ENCODE measurements at places on chromosomes 7 and 10. TPM values are rescaled to one million over a fixed set of nuclear protein-coding genes. Genes with fewer than 3 reads are reported as not detected.

DNA sequence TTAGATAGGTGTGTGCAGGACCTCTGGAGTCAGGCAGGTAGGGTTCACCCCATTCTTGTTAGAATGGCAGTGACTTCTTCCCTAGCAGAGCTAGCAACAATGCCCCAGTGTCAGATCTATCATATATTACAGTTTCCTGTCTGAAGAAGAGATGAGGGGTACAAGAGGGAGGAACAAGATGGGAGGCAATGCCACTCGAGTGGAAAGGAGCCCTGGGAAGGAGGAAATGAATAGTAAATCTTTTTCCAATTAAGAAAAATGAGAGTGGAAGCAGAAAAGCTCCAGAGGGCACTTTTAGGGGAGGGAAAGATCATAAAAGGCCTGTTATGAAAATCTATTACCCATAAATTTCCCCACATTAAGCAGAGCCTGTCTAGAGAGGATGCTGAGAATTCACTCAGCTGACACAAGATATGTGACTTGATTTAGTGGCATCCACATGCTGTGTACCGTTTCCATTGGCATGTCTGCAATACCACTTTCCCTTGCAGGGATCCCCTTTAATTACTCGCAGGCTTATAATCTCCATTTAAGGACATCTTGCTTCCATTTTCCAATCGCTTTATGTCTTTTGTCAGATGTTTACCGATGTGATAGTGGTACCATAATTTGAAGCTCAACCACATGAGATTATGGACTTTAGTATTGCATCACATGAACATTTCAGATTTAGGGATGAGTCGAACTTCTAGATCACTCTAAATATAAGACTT is 70.0 kb upstream of the AGBL3 start:
- H3K27ac ChIP-seq, result no peak overlapping the region
- DNase-seq, result no peak
- peaks cover 17% of the 10 kb centered on the region for H3K4me1 ChIP-seq
- H3K4me3 ChIP-seq, result no peak overlapping the region
- no peaks in the 10 kb centered on the region for H3K27me3 ChIP-seq

SUN3 gene
- not detected for total RNA-seq

ETV1 gene
- total RNA-seq, result 0.05 TPM

GRCh38 chr7:134477954-134478353 is 19.1 kb upstream of the AKR1B1 start:
- peaks cover 2% of the 10 kb centered on the region for H3K27me3 ChIP-seq
- no peak for DNase-seq
- no peak overlapping the region for H3K27ac ChIP-seq
- no peaks in the 10 kb centered on the region for H3K36me3 ChIP-seq

DNA sequence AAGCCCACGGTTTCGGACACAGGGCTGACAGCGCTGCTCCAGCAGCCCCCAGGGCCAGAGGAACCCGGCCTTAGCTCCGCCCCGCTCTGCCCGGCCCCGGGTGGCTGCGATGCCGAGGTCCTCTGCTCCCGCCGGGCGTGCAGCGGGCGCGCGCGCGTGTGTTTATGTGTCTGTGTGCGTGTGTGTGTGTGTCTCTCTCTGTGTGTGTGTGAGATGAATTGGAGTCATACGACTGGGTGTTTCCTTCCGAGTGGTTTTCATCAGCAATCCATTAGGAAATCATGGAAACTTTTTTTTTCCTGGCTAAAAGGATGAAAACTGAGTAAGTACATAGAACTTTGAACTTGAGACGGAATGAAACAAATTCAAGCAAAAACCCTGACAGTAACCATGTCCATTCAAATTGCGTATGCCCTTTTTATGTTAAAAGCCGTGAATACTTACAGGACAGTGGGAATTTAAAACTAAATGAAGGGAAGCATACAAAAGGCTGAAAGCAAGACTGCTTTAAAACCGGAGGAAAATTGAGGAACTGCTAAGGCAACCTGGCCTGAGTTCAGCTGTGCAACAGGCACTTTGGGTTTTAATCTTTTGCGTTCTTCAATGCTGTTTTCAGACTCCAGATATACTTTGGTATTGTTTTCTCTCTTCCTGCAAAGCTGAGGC is at the start of gene CPED1:
Gene CPED1, plus strand, starts transcription at position 121 of the 666 bp plus-strand sequence. CDS start 911 bp downstream, outside the sequence.
- DNase-seq, result peak; percentile 13
- H3K4me1 ChIP-seq, result peaks cover 21% of the 10 kb centered on the region
- peaks cover 46% of the 10 kb centered on the region for H3K27me3 ChIP-seq
- peak within 1 kb of the TSS; percentile 78 for H3K4me3 ChIP-seq
- no peak within 1 kb of the TSS for H3K27ac ChIP-seq

CPA2 gene
- 0.14 TPM for total RNA-seq

GRCh38 chr10:35390161-35390840 is 54.0 kb downstream of the CCNY start:
- no peak for DNase-seq
- H3K4me1 ChIP-seq, result peaks cover 9% of the 10 kb centered on the region
- no peaks in the 10 kb centered on the region for H3K27me3 ChIP-seq
- no peak overlapping the region for H3K27ac ChIP-seq

- no peaks in the 10 kb centered on the region for H3K36me3 ChIP-seq
- peaks cover 3% of the 10 kb centered on the region for H3K27me3 ChIP-seq
- no peak overlapping the region for H3K27ac ChIP-seq
- no peak overlapping the region for H3K4me3 ChIP-seq
Measured at GRCh38 chr10:97307441-97307840, 11.6 kb upstream of the FRAT1 start.

- DNase-seq, result no peak
- no peak overlapping the region for H3K27ac ChIP-seq
- H3K4me1 ChIP-seq, result peaks cover 51% of the 10 kb centered on the region
- H3K36me3 ChIP-seq, result peaks cover 74% of the 10 kb centered on the region
- no peak overlapping the region for H3K4me3 ChIP-seq
Measured at GRCh38 chr7:76352193-76352592, 6.6 kb downstream of the YWHAG start.
